AG09319 (cell line): ENCODE measurements at places on chromosomes 6 and 20.

DNA sequence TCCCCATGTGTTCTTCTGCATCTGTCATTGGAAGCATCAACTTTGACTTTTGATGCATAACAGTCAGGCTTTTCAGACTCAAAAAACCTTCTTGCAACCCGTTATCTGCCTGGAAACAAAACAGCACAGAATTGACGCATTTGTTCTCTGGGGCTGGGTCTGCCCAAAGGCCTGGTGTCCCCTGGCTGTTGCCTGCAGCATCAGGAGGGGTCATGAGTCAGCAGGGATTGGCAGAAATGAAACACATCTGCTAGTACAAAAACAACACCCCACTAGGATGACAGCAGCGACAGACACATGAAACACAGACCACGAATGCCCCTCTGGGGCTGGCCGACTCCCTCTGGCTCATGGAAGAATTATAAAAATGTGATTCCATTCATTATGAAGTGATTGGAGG is 157.6 kb upstream of the INSM1 start:
- no peak for DNase-seq

GRCh38 chr20:48785801-48786200 is 42.0 kb downstream of the PREX1 start:
- DNase-seq, result no peak

DNA sequence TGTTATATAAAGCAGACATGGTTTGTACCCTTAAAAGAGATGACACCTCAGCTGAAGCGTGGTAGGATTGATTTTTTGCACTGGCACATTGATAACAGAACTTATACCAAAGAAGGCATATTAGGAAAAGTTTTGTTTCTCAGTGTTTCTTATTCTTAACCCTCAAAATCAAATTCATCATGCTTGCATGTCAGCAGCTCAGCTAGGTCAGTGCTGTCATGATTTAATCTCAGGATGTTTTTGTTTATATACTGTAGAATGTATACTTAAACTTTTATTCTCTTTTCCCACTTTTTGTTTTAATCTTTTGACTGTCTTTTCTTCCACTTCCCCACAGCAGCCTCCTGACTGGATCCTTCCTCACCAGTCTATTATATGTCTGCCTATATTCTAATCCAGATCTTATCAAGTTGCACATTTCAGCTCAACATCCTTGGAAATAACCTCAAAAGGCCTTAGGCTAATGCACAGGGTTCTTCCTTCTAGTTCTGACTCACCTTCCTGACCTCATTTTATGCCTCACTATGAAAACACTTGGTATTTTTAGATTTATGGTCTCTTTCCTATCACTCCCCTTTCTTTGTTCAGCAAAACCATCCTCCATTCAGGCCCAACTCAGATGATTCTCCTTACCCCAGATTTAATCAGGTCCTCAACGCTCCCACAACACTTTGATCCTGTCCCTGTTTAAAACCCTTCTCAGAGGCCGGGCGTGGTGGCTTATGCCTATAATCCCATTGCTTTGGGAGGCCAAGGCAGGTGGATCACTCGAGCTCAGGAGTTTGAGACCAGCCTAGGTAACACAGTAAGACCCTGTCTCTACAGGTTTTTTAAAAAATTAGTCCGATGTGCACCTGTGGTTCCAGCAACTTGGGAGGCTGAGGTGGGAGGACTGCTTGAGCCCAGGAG is 7.2 kb downstream of the HEBP2 start:
- no peak for DNase-seq

- no peak for DNase-seq
Observed at GRCh38 chr6:489001-489400, 97.4 kb downstream of the IRF4 start.

GRCh38 chr20:40966103-40966502 is 62.5 kb upstream of the TOP1 start:
- no peak for DNase-seq

- DNase-seq, result no peak
Observed at GRCh38 chr6:136085370-136086115, 164.6 kb downstream of the MTFR2 start.

- DNase-seq, result no peak
Observed at GRCh38 chr20:4067600-4068261, 52.4 kb upstream of the RNF24 start.

GRCh38 chr20:45987108-45987780 is 15.2 kb upstream of the ZNF335 start:
- no peak for DNase-seq

DNA sequence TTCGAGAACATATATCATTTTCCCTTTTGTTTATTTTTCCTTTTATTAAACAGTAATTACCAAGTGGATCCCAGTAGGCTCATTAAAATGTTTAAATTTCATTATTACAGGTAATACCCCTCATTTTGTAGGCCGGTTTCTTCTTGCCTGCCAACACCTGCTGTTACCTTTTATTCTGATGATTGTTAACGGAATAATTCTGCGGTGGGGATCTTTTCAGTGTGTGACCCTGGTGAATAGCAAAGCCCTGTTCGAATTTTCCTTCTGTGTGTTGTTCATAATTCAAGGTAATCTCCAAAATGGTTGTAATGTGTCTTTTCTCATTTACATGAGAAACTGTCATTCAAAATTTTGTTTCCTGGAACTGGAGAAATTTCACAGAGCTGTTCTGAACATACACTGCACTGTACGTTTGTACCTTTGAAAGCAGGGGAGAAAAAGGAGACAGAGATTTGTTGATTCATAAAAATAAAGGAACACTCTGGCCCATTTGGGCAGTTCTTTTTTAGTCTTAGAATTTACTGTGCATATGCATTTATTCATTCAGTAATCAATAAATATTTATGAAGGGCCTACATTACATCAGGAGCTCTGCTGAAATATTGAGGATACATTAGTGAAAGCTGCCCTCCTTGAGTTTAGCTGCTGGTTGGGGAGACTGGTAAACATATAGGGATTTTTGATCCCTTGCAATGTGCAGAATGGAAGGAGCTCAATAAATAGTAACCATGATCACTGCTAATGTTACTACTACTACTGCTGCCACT is 502.0 kb downstream of the QKI start:
- DNase-seq, result no peak

DNA sequence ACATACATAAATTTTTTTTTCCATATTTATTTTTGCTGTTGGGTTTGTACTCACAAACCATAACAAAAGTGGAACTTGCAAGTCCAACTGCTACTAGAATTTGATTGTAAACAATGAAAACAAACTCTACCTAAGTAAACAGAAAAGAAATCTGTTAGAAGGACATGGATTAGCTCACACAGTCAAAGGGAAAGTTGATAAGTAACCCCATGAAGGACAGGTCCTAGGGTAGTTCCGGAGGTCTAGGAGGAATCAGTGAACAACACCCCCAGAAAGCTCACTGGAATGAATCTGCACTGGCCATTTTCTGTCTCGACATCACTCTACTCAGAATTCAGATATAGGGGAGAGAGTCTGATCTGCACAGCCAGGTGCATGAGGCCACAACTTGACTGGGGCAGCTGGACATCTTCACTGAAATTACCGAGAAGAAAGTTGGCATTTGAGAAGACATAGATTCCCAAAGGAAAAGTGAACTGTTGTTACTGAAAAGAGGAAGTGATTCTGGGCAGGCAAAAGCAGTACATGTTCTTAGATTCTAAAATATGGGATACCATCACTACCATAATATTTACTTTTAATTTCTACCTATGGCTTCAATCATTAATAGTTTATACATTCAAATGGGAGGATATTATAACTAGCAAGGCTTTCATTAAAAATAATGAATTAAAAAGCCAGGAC is 76.4 kb downstream of the HMGN3 start:
- no peak for DNase-seq

DNA sequence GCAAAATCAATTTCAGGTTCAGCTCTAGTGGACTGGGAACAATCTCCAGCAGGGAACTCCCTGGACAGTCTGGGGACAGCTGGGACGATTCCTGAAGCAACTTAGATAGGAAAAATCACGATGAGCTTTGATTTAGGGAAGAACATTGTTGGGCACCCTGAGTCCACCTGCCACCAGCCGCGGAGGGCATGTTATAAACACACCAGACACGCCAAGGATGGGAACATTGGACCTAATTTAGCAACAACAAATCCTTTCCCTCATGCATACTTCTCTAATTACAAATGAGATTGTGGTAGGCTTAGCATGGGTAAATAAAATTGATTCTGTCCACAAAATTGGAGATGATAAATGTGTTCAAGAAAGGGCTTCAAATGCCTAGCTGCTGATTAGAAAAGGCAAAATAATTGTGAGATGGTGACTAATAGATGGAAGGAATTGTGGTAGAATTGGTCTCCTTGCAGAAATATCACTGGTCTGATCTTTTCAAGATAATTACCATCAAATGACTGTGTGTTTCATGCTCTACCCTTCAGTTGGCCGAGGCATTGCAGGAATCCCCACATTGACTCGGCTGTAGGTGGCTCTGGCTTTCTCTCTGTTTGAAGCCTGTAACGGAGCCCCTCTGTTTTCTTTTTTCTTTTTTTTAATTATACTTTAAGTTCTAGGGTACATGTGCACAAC is 6.1 kb upstream of the NANP start:
- no peak for DNase-seq

- DNase-seq, result no peak
Observed at GRCh38 chr6:31861919-31862343, 690 bp downstream of the NEU1 start.
